ENCODE measurements at places on chromosomes 2 and 18.

GRCh38 chr18:35522130-35522959, 24.6 kb upstream of the INO80C start:
- no peak overlapping the region for H3K27ac ChIP-seq
- no peaks in the 10 kb centered on the region for H3K36me3 ChIP-seq
- no peak for DNase-seq
- H3K27me3 ChIP-seq: no peaks in the 10 kb centered on the region
- no peak overlapping the region for H3K4me3 ChIP-seq
- peaks cover 21% of the 10 kb centered on the region for H3K4me1 ChIP-seq

DNA sequence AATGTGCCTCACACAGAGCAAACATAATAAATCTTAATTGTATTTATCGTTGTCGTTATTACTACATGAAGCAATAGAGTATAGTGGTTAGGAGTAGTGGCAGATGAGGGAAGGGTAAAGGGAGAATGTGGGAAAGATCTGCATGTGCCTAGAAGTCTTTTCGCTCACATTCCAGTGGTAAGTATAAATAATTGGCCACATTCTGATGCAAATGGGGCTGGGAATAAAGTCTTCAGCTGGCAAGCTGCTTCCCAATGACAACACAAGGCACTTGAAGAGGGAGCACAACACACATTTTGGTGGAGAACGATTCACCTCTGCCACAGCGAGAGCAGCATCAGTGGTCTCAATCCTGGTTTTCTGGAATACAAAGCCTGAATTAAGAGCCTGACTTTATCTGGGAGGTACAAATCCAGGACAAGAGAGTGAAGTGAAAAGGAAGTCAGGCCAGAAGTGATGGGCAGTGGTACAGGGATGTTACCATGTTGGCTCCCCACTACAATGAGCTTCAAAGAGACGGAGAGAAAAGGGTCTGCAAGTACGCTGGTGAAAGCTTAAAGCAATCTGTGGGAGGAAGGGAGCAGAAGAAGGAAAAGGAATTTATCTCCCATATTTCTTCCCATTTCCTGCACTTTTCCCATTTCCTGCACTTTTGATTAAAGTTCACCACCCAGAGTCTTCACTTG, 112.3 kb downstream of the ARHGAP15 start:
- H3K36me3 ChIP-seq: no peaks in the 10 kb centered on the region
- no peaks in the 10 kb centered on the region for H3K27me3 ChIP-seq
- no peak for DNase-seq
- H3K4me1 ChIP-seq: no peaks in the 10 kb centered on the region

- peaks cover 2% of the 10 kb centered on the region for H3K4me1 ChIP-seq
- no peaks in the 10 kb centered on the region for H3K36me3 ChIP-seq
- no peak overlapping the region for H3K27ac ChIP-seq
- H3K4me3 ChIP-seq: no peak overlapping the region
- H3K27me3 ChIP-seq: no peaks in the 10 kb centered on the region
Observed at GRCh38 chr2:17873021-17873420, 5.4 kb upstream of the KCNS3 start.

GRCh38 chr2:239588451-239589269, 187.8 kb upstream of the HDAC4 start:
- H3K4me3 ChIP-seq: no peak overlapping the region
- H3K27me3 ChIP-seq: no peaks in the 10 kb centered on the region
- DNase-seq: peak; percentile 31
- no peaks in the 10 kb centered on the region for H3K4me1 ChIP-seq
- no peaks in the 10 kb centered on the region for H3K36me3 ChIP-seq

GRCh38 chr2:197633109-197633657, 42.2 kb downstream of the RFTN2 start:
- no peaks in the 10 kb centered on the region for H3K4me1 ChIP-seq
- H3K4me3 ChIP-seq: no peak overlapping the region
- no peak for DNase-seq

GRCh38 chr2:176766005-176766404, 446.6 kb upstream of the HNRNPA3 start:
- H3K4me1 ChIP-seq: no peaks in the 10 kb centered on the region
- no peaks in the 10 kb centered on the region for H3K27me3 ChIP-seq
- no peak overlapping the region for H3K27ac ChIP-seq
- no peak for DNase-seq
- no peaks in the 10 kb centered on the region for H3K36me3 ChIP-seq

DNA sequence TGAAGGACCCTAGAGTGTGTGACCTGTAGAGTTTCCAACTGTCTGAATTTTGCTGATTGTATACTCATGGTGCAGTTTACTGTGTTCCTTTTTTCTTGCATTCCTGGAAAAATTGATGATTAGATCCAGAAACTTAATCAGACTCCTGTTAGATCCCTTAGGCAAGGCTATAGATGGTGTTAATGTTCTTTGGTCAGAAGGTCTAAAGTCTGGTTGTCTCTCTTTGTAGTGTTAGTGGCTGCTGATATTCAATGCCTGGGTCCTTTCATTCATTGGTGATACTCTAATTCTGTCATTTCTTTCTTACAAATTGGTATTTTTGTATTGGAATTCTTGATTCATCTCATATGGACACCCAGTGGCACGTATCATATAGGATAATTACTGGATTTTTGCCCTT, 6.3 kb downstream of the CCNT2 start:
- no peaks in the 10 kb centered on the region for H3K4me1 ChIP-seq
- no peak for DNase-seq
- no peak overlapping the region for H3K27ac ChIP-seq
- H3K27me3 ChIP-seq: no peaks in the 10 kb centered on the region
- no peaks in the 10 kb centered on the region for H3K36me3 ChIP-seq

GRCh38 chr2:131103165-131103564, 2.0 kb upstream of the PLEKHB2 start:
- H3K4me1 ChIP-seq: no peaks in the 10 kb centered on the region
- no peak overlapping the region for H3K27ac ChIP-seq
- H3K27me3 ChIP-seq: no peaks in the 10 kb centered on the region
- H3K4me3 ChIP-seq: no peak overlapping the region
- no peak for DNase-seq

GRCh38 chr2:177891533-177891932, 181.0 kb downstream of the PDE11A start:
- no peak overlapping the region for H3K4me3 ChIP-seq
- H3K27ac ChIP-seq: no peak overlapping the region
- H3K4me1 ChIP-seq: peaks cover 29% of the 10 kb centered on the region
- no peaks in the 10 kb centered on the region for H3K36me3 ChIP-seq
- no peaks in the 10 kb centered on the region for H3K27me3 ChIP-seq
- DNase-seq: no peak

- no peaks in the 10 kb centered on the region for H3K36me3 ChIP-seq
- H3K27me3 ChIP-seq: no peaks in the 10 kb centered on the region
- H3K27ac ChIP-seq: no peak overlapping the region
- no peak overlapping the region for H3K4me3 ChIP-seq
- DNase-seq: no peak
- no peaks in the 10 kb centered on the region for H3K4me1 ChIP-seq
Observed at GRCh38 chr2:203797276-203797675, 70.3 kb upstream of the CTLA4 start.

DNA sequence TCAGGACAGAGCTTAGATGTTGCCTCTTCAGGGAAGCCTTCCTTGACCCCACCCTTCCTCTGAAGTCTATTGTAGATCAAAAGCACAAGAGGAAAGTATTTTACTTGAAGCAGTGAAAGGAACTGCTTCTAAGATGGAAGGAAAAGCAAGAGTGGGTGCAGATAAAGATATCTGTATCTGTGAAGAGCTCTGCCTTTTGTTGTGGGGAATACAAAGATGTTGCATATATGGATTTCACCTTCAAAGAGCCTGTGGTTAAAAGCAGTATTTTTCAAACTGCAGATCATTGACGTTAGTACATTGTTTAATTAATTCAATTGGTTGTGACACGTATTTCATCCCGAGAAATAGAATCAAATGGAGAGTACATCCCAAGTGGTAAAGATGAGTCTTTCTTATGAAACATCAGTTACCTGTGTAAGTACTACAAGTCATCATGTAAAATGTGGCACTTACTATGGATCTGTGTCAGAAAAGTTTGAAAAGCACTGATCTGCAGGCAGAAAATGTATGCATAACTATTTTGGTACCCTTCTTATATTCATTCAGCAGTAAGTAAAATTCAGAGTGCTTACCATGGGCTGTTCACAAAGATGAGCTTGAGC, 24.6 kb upstream of the TNFRSF11A start:
- H3K4me1 ChIP-seq: no peaks in the 10 kb centered on the region
- peaks cover 4% of the 10 kb centered on the region for H3K36me3 ChIP-seq
- DNase-seq: no peak
- H3K4me3 ChIP-seq: no peak overlapping the region
- no peak overlapping the region for H3K27ac ChIP-seq

DNA sequence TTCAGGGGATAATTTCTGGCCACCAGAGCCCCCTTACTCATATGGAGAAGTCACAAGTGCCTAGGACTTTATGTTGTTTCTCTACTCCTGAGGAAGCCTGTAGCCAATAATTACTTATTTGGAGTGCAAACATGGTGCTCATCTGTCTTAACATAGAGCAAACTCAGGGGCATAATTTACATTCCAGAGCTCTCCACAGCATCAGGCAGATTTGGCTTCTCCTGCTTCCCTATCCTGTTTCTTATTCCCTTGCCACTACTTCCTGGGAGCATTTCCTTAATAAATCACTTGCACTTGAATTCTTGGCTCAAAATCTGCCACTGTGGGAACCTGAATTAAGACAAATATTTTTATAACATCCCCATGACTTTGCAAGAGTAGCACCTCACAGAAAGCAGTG, 960.9 kb downstream of the SOCS6 start:
- no peak overlapping the region for H3K27ac ChIP-seq
- H3K4me1 ChIP-seq: no peaks in the 10 kb centered on the region
- no peaks in the 10 kb centered on the region for H3K36me3 ChIP-seq
- no peaks in the 10 kb centered on the region for H3K27me3 ChIP-seq
- DNase-seq: no peak

DNA sequence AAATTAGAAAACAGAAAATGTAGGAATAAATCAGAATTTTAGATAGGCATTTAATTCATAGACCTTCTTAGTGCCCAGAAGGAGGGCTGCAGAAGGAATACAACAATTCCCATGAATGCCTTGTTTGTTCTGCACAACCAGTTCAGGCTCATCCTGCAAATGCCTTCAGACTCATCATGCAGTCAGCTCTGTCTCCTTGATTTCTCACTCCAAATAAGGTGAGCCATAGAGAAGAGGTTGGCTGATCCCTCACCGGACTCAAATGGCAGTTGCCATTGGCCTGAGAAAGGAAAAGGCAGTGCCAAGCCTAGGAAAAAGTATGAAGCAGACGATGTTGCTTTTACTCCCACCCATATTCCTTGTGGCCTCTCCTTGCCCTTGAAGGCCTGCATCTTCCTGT, 50.3 kb downstream of the DSC3 start:
- H3K4me3 ChIP-seq: no peak overlapping the region
- no peak for DNase-seq
- H3K27me3 ChIP-seq: no peaks in the 10 kb centered on the region
- H3K36me3 ChIP-seq: no peaks in the 10 kb centered on the region
- no peak overlapping the region for H3K27ac ChIP-seq
- H3K4me1 ChIP-seq: no peaks in the 10 kb centered on the region

DNA sequence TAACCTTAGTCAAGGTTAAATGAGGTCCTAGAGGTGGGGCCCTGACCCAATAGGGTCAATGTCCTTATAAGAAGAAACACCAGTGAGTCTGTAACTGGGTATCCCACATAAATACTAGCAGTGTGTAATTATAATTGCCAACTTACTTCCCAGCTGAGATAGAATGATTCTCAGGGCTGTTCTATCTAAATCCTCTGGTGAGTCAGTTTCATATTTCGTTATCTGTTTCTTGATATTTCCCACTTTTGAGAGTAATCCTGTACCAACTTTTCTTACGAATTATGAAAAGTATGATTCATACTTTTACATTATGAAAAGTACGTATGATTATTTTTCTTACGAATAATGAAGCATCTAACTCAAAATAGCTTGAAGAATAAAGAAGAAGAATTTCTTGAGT, 546.8 kb upstream of the NETO1 start:
- no peak overlapping the region for H3K27ac ChIP-seq
- H3K36me3 ChIP-seq: no peaks in the 10 kb centered on the region
- DNase-seq: no peak
- no peaks in the 10 kb centered on the region for H3K4me1 ChIP-seq
- no peaks in the 10 kb centered on the region for H3K27me3 ChIP-seq
- H3K4me3 ChIP-seq: no peak overlapping the region

- H3K4me1 ChIP-seq: no peaks in the 10 kb centered on the region
- H3K4me3 ChIP-seq: no peak overlapping the region
- no peaks in the 10 kb centered on the region for H3K36me3 ChIP-seq
- no peaks in the 10 kb centered on the region for H3K27me3 ChIP-seq
- DNase-seq: no peak
Observed at GRCh38 chr18:4283746-4284291, 171.3 kb downstream of the DLGAP1 start.

DNA sequence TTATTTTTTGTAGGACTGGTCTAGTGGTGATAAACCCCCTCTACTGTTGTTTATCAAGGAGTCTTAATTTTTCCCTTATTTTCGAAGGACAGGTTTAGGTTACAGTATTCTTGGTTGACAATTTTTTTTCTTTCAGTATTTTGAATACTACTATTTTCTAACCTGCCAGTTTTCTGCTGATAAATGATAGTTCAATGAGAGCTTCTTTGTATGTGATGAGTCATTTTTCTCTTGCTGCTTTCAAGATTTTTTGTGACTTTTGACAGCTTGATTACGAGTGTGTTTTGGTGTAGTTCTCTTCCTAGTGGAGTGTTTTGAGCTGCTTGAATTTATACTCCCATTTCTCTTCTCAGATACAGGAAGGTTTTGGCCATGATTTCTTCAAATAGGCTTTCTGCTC, 77.5 kb downstream of the ACSL3 start:
- no peaks in the 10 kb centered on the region for H3K4me1 ChIP-seq
- H3K27ac ChIP-seq: no peak overlapping the region
- H3K36me3 ChIP-seq: peaks cover 12% of the 10 kb centered on the region
- DNase-seq: no peak

DNA sequence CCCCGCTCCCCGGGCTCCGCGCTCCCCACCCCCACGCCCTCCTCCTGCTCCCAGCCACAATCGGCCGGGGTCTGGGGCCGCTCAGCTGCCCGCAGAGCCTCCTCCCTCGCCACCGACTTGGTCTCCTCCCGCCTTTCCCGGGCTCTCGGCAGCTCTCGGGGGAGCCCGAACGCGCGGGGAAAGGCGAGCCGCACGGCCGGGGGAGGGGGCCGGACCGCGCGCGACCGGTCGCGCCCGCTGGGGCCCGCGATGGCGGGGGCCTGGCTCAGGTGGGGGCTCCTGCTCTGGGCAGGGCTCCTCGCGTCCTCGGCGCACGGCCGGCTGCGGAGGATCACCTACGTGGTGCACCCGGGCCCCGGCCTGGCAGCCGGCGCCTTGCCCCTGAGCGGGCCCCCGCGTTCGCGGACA, 327 bp downstream of the LTBP1 start:
- no peaks in the 10 kb centered on the region for H3K36me3 ChIP-seq
- no peaks in the 10 kb centered on the region for H3K27me3 ChIP-seq
- no peak for DNase-seq
- H3K4me3 ChIP-seq: peak overlapping the region; percentile 72
- H3K4me1 ChIP-seq: no peaks in the 10 kb centered on the region

- no peak for DNase-seq
- no peak overlapping the region for H3K4me3 ChIP-seq
- no peaks in the 10 kb centered on the region for H3K36me3 ChIP-seq
- H3K27me3 ChIP-seq: no peaks in the 10 kb centered on the region
Observed at GRCh38 chr18:49123431-49123830, 172.7 kb upstream of the SMAD7 start.
